ENCODE measurements at places on chromosomes 7 and 10.

DNA sequence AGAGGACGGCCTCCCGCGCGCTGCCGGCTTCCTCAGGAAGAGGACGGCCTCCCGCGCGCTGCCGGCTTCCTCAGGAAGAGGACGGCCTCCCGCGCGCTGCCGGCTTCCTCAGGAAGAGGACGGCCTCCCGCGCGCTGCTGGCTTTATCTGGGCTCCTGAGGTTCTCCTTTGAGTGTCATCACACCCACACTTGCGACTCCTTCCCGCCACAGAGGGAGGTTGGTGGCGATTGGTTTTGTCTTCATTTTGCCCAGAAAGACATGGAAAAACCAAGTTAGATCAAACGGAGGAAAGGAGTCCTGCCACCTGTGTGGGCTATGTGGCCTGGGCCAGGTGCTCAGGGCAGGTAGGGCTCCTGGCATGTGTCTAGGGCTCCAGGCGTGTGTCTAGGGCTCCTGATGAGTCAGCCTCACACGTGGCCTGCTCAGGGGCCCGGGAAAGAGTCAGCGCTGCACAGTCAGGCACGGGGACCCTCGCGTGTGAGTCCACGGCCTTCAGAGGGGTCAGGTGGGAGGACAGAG, 138.0 kb downstream of the VIPR2 start:
- DNase-seq, result no peak

DNA sequence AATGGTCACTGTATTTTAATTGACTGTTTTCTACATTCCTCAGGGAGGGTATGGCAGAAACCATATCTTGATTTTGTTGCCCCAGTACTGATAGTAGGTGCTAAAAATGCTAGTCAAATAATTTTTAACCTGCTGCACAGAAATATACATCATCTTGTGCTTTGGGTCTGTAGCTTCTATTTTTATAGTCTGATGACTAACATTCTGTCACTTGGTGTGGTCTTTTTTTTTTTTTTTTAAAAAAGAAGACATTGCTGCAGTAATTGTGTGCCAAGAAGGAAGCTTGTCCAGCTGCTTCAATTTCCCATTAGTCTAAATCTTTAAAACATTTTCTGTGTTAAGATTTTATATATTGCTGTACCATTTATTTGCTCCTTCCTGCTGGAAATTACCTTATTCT, 83.6 kb downstream of the ICA1 start:
- no peak for DNase-seq

DNA sequence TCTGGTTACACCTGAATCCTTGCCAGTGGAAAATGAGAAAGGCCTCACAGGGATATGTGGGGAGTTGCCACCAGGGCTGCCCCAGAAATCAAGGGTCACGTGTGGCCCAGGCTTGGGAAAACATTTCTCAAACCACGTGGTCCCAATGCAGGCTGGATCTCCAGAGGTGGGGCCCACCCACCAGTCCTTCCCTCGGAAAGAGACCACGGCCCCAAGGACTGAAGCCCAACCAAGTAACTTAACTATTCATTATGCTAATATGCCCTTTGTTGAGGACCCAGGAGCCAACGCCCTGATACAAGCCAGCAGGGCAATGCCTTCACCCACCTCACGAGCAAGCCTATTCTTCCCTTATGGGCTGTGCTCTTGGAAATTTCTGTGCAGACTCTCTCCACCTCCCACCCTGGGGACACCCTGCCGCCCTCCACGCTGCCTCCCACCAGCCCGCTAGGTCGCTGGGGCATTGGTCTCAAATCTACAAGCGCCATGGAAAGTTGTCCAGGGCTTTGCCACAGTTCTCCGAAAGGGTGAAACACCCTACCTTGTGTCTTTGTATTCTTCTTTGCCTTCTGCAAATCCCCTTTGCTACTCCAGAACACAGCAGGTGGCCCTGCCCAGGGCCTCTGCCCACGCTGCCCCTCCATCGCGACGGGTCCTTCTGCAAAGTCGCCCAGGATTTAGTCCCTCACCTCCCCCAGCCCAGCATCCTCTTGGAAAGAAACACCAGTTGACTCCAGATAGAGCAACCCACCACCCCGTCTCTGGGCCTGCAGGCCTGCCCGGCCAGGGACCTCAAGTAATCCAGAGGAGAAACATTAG, 8.8 kb downstream of the TNS3 start:
- no peak for DNase-seq

DNA sequence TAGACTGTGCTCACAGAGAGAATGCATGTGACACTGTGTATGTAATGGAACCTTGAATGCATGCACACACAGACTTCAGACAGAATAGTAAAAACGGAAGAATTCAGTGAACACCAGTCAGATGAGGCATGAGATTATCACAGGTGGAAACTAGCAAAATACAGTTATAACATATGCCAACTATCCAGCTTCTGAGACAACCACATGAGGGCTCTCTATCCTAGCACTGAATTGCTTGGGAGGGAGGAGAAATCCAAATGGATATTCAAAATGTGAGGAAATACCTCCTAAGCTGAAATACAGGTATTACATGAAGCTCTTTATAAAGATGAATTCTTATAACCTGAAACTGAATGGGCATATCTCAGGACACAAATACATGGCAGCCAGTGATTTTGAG, 30.6 kb downstream of the GARS1 start:
- no peak for DNase-seq

- DNase-seq, result no peak
Measured at GRCh38 chr7:55185941-55186609, 167.3 kb downstream of the EGFR start.

DNA sequence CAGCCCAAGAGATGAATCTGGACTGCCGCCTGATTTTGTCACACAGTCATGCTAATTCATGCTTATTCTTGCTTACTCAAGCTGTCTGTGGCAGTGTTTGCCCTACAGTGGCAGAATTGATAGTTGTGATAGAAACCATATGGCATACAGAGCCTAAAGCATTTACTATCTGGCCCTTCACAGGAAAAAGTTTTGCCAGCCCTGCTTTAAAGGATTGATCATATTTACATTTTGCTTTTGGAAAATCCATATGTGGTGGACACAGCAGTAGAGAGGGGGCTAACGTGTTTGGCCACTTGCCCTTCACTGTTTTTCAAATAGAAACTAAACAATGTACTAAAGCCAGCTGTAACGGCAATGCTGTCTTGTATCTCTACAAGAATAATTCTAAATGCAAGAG, 974.0 kb upstream of the GHITM start:
- no peak for DNase-seq

- no peak for DNase-seq
Measured at GRCh38 chr7:112282476-112283188, 76.1 kb downstream of the ZNF277 start.

DNA sequence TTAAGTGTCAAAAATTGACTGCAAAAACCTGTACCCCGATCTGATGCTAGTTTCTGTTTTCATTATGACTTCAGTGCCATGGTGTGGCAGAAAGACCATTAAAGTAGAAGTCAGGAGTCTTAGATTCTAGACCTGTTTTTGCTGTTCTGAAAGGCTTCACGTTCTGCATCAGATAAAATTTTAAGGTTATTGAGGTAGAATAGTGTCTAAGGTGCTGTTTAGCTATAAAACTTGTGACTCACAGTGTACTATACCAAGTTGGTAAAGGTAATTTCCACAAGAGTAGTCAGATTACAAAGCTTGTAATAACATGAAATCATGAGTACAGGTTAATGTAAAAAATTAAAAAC, 38.6 kb downstream of the ZNRF2 start:
- no peak for DNase-seq

DNA sequence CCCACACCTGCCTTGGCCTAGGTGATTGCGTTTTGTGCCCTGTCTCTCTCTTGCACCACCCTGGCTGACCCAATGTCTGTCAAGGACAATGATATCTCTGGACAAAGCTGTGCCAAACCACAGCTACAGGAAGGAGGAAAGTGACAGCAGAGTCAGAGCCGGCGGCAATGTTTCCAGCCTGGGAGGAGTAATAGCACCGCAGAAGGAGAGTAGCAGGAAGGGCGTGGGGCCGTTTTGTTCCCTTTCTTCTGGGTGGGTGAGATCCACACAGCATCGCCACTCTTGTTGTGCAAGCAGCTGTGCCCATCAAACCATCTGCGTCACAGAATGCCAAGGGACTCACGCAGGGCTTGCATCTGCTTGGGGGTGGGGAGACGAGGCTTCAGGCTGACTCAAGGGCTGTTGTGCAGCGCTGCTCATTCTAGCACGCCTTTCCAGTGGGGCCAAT, 341.6 kb upstream of the AUTS2 start:
- DNase-seq, result no peak

DNA sequence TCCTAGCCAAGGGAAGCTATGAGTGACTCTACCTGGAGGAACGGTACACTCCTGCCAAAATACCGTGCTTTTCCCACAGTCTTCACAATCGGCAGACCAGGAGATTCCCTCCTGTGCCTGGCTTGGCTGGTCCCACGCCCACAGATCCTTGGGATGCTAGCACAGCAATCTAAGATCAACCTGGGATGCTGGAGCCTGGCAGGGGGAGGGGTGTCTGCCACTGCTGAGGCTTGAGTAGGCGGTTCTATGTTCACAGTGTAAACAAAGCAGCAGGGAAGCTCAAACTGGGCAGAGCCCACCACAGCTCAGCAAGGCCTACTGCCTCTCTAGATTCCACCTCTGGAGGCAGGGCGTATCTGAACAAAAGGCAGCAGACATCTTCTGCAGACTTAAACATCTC, 295.3 kb downstream of the ELMO1 start:
- DNase-seq, result no peak

GRCh38 chr7:93574646-93575554, at the start of gene CALCR:
CALCR (minus strand) TSS chr7:93574724; CDS start chr7:93486981, 87,743 bp downstream.
- no peak for DNase-seq

GRCh38 chr7:96040250-96040772, 268.0 kb downstream of the DYNC1I1 start:
- DNase-seq, result no peak

DNA sequence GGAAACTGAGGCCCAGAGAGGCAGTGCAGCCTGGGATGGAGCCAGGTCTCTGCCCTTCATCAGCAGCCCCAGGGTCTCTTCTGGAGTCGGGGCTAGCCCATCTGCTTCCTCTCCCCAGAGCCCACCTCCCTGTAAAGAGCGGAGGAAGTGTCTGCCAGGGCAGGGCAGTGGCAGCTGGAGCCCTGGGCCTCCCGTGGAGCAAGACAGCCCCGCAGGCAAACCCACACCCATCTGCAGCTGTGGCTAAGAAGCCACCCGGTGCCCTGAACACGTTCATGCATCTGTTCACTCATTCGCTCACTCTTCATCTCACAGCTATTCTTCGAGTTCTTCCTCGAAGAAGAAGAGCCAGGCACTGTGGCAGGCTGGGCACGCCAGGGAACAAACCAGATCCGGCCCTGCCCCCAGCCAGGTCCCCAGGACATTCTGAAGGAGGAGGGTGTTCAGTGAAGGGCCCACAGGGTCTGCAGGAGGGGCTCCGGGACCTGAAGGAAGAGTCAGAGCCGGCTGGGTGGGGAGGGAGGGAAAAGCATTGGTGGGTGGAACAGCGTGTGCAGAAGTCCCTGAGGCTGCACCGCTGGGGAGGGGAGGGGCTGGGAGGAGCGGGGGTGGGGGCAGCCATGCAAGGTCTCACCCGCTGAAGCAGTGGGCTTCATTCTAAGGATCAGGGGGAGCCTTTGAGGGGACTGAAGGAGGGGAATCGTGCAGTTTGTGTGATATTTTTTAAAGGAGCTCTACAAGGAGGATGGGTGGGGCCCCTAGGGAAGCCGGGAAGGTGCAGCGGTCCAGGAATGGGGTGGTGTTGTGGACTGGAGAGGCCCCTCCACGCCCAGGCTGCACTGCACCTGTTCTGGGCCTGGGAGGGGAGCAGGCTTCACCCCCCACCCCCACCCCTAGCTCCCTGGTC, 99.1 kb downstream of the UNCX start:
- no peak for DNase-seq

GRCh38 chr7:77253151-77253550, 53.5 kb upstream of the FGL2 start:
- no peak for DNase-seq

DNA sequence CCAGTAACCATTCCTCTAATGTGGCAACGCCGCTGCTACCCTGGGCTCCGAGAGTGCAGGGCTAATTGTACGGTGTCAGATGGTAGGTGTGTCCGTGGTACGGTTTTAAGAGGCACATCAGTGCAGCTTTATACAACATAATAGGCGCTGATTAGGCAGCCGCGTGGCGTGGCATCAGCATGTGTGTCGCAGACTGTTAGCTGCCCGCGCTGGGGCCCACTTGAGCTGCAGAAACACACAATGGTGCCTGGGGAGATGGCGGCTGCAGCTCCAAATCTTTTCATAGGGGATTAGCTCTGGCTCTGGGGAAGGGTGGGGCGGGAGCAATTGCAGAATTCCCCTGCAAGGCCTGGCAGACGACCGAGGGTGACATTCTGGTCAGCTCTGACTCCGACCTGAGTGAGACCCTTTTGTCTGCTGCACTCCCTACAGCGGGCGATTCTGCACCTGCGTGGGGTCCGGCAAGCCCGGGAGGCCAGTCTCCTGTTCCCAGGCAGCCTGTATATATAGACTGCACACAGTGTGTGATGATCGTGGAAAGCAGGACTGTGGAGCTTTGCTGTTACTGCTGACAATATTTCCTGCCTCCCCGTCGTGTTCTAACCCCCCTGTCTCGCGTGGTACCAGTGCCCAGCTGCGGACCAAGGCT, 722.7 kb upstream of the CELF2 start:
- no peak for DNase-seq

DNA sequence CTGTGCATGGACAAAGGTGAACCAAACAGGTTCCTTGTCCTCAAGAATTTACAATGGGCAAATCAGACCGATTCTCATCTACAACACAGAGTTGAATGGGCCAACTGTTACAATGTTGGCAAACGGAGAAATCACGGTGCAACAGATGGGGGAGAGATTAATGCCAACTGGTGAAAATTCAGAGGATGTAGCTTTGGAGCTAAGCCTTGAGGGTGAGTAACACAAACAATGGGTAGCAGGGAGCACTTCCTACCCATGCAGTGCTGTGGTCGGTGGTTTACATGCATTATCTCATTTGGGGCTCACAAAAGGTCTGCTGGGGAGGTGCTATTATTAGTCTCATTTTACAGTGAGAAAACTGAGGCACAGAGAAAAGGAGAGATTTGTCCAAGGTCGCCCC, 902 bp upstream of the NFE2L3 start:
- DNase-seq, result no peak

GRCh38 chr10:62662486-62662885, 142.0 kb upstream of the ADO start:
- DNase-seq, result no peak

DNA sequence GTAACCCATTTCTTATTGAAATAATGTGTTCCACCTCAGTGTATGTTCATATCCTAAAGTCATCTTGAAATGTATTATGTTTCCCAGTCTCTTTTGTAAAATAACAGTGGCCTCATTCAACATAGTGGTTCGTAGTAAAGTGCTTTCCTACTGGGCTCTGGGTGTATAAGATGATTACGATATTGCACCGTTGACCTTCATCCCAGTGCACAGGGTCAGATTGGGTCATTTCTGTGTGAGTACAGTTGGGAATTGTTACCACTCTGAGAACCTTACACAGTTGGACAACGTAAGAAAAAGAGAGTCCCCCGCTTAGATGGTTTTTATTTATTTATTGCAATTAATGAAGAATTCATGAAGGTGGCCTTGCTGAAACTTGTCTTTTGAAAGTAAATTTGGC, 135.6 kb downstream of the CHN2 start:
- DNase-seq, result no peak

DNA sequence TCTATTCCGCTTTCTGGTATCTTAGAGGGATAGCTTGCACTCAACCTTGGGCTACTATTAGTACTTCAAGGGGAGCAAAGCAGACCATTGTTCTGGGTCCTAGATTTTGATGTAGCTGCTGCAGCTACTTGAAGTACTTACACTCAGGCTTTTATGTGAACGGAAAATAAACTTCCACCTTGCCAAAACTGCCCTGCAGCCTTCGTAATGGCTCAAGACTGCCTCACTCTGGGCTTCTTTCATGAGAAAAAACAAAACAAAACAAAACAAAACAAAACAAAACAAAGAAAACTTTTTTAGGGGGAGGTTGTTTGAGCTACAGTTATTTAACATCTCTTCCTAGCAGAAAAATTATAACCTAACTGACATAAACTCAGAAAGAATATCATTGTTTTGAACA, 19.4 kb upstream of the EPHB6 start:
- DNase-seq, result no peak

Data from omental fat pad (tissue), 4 donors.